ENCODE measurements at places on chromosomes 5 and 9.

GRCh38 chr5:170681013-170681433, 102.5 kb upstream of the GABRP start:
- peak; percentile 27 for DNase-seq

DNA sequence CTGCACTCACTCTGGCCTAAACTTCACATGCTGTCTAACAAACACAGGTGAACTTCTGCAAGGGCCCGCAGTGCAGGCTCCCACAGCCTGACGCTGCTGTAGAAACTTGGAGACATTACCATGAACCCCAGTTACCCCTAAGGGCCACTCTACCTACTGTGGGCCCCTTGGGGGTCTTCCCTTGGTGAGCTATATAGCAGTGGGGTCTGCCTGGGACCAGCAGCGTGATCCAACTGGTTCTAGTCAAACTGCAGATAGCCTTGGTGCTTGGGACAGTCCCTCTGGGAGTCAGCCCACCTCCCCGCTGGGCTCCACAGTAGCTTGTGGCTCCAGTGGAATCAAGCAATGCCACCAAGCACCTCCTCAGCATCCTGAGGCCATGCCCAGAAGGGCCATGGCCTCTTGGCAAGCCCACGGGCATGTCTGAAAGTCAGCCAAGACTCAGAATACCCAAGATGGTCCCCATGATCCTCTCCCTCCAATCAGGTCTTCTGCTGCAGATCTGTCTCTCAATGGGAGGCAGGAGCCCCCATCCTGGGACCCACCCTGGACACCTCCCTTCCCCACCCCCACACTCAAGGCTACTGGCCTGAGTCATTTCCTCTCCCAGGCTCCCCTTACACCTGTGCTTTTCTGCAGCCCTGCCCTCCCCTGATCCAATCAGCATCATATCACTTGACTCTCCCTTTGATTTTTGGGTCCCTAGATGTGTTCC, 230.0 kb upstream of the IRX1 start:
- DNase-seq: no peak

DNA sequence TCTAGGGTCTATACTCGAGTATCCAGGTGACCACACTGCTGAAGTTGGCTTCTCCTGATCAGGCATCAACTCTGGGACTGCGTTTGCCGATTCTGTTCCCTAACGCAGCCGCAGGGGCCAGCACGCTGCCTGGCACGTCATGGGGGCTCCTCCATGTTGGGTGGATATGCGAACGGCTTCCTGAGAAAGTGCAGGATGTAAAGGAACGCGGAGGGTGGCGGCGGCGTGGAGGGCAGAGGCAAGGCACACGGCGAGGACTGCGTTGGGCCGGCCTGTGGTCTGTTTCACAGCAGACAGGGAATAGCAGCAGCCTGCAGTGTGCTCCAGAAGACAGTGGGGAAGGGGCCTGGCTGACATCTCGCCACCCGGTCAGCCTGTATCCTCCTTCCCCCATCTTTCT, 3.8 kb downstream of the LCN10 start:
- no peak for DNase-seq

DNA sequence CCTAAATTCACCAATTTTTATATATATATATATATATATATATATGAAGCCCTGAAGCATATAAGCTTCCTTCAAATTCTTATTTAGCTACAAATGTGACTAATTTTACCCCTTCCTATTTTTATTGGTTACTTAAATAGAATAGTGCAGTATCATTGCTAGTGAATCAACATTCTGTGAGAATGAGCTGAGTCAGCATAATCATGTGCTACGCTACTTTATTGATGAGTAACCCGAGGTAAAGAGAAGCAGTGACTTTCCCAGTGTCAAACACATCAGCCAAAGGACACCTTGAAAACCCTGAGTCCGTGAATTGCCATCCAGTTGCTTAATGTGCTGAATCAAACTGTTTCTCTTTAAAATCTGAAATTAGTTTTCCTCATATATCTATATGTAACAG, 546.2 kb downstream of the DMRTA1 start:
- DNase-seq: no peak

DNA sequence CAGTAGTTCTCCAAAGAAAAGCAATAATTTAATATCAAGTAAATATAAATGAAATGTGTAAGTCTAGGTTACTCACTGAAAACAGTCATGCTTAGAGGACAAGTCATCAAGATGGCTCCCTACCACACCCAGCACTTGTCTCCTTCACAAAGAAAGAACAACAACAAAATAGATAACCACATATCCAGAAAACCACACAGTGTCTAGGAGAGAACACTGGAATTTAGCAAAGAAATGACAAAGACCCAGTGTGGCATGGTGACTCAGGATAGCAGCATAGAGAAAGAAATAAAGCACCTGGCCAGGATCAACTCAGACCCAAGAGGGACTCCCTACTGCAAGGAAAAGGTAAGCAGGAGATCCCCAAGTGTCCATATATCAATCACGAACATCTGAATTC, 356.2 kb downstream of the TMEM161B start:
- DNase-seq: no peak

GRCh38 chr5:116976767-116977166, 402.1 kb upstream of the SEMA6A start:
- DNase-seq: no peak

- no peak for DNase-seq
These were observed 25.6 kb downstream of the COL27A1 start for GRCh38 chr9:114180696-114181606.

DNA sequence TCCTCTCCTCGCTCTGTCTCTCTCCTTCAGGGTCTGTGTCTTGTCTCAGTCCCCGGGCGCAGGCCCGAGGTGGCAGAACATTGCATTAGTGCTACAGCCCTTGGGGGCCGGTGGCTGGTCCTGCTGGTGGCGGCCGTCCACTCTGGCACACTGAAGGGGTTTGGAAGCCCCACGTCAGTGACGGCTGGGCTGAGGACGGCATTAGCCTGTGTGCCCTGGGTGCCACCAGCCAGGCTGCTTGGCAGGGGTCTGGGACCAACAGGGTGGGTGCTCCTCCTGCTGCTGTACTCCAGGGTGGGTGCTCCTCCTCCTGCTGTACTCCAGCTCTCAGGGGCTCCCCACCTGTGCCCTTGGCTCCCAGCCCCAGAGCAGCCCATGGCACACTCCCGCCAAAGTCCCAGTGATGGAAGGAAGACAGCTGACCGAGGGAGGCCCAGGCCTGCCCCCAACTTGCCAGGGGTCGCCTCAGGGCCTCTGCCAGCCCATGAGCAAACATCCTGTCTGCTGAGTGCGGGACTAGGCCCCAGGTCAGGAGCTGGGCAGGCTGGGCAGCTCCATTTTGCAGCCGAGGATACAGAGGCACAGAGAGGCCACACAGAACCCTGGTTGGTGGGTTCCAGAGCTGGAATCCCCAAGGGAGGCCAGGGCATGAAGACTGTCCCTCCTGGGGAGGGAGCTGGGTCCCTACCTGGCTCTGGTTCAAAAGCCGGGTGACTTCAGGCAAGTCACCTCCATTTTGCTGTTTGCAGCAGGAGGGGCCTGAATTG, 27.3 kb downstream of the SARDH start:
- DNase-seq: no peak

DNA sequence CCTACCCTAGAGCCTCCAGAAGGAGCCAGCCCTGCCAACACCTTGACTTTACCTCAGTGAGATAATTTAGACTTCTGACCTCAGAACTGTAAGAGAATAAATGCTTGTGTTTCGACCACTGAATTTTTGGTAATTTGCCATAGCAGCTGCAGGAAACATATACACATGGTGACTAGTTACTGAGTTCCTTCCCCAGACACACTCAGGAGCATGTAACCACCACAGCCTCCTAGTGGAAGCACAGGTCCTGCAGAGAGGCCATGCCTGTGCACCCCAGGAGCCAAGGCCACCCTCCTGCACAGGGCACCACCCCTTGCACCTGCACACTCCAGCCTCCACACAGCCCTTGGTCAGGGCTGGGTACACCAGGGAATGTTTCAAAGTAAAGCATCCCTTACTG, 7.6 kb upstream of the CAMSAP1 start:
- DNase-seq: no peak

- DNase-seq: no peak
These were observed 16.1 kb downstream of the GSN start for GRCh38 chr9:121283856-121284732.

DNA sequence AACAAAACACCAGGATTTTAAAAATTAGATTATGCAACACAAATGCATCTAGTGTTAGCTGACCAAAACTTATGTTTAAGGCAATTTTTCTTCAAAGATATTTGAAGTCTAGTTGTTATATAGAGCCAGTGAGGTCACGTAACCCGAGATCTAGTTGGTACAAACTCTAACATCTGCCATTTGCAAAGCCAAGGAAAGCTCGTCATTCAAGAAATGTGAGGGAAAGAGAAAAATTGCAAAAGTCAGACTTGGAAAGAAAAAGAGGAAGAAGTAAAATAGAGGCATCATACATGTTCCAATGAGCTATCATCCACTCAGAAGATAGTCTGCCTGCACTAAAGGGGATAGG, 293.4 kb upstream of the PUM3 start:
- DNase-seq: no peak

- no peak for DNase-seq
These were observed 153.8 kb downstream of the COL23A1 start for GRCh38 chr5:178436326-178436940.

DNA sequence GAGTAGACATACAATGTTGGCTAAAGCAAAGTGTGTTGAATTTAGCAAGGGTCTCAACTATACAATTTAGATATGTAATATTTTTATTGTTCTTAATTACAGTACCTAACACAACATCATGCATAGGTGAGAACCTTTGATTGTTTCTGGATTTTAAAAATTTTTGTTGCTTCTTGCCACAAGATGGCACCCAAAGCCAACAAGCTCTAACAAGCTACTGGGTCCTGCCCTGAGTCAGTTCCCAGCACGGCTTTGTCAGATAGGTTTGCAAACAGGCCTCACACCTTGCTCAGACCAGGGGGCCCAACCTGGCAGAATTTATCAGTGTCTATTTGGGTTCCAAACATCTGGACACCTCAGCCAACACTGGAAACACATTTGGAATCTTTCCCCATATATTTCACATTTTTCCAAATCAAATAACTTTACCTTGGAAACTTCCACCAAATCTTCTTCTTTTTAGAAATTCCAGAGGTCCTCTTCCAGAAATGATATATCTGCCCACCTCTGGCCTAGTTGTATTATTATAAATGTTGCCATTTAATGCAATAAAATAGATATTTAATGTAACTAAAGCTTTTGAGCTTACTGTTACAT, 49.5 kb upstream of the EGFLAM start:
- no peak for DNase-seq

GRCh38 chr9:3059781-3060468, 216.0 kb upstream of the PUM3 start:
- DNase-seq: no peak

GRCh38 chr5:142976861-142977260, 206.7 kb downstream of the ARHGAP26 start:
- DNase-seq: no peak

DNA sequence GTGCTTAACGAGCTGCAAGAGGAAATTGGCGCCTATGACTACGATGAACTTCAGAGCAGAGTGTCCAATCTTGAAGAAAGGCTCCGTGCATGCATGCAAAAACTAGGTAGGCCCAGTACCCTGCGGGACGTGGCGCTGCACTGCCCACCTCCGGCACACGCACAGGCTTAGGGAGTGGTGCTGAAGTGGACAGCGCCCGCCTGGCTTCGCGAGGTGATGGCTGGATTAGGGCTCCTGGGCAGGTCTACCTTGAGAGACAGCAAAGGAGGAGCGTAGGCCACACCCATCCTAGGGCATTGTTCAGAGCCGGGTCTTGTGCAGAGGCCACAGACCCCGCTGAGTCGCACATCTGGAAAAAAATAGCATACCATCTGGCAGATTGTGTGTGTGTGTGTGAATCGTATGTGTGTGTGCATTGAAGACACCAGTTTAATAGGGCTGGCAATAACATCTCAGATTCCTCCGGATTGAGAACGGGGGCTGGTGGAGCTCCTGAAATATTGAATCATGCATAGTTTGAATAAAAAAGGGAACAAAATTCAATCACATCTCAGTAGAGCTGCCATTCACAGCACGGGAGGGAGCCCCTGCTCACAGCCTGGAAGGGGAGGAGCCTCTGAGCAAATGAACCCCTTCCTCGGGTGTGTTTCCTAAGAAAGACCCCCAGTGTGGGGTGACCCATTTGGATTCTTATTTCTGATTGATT, 11.1 kb downstream of the OLFM1 start:
- no peak for DNase-seq

GRCh38 chr9:120386390-120387131, 193.4 kb downstream of the CDK5RAP2 start:
- no peak for DNase-seq

DNA sequence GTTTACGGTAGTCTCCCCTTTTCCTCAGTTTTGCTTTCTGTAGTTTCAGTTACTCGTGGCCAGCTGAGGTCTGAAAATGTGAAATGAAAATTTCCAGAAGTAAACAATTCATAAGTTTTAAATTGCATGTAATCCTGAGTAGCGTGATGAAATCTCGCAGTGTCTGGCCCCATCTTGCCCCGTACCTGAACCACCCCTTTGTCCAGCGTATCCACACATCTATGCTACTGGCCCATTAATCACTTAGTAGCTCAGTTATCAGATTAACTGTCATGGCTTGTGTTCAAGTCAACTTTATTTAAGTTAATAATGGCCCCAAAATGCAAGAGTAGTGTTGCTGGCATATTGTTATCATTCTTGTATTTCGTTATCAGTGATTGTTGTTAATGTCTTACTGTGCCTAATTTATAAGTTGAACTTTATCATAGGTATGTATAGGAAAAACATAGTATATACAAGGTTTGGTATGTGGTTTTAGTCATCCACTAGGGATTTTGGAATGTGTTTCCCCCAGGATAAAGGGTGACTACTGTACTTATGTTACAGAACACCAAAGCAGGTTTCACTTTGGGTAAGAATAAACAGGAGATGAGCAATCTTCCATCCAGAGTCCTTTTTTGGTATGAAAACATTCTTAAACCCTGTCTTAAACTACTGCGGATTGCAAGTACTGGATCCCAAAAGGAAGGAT, 118.4 kb upstream of the KCNN2 start:
- no peak for DNase-seq

- DNase-seq: no peak
These were observed 222.4 kb downstream of the TSSK1B start for GRCh38 chr5:113212244-113212920.

DNA sequence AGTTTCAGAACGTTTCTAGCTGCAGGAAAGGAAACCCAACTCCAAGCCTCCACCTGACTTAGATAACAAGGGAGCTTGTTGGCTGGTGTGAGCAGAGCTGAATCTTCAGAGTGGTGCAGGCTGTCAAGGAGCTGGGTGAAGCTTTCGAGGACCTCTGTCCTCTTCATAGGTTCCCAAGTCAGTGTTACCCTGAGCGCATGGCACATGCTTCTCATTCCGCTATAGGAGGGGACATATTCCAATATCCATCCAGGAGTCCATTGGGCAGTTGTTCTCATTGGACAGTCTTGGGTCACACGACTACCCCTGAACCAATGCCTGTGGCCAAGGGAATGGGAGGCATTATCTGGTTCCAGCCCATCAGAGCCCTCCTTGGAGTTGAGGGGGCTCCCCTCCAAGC, 50.3 kb downstream of the DUSP1 start:
- no peak for DNase-seq

Measured in stimulated activated CD4-positive, alpha-beta T cell treated with anti-CD3 and anti-CD28 coated beads, Interleukin-2, amount 100 ng/mL, for 24 hours (primary cell).